Fibroblast of skin of right quadriceps (primary cell): ENCODE measurements at places on chromosomes 12 and 14.

GRCh38 chr12:68919581-68920239, 13.3 kb downstream of the CPM start:
- no peak for DNase-seq

DNA sequence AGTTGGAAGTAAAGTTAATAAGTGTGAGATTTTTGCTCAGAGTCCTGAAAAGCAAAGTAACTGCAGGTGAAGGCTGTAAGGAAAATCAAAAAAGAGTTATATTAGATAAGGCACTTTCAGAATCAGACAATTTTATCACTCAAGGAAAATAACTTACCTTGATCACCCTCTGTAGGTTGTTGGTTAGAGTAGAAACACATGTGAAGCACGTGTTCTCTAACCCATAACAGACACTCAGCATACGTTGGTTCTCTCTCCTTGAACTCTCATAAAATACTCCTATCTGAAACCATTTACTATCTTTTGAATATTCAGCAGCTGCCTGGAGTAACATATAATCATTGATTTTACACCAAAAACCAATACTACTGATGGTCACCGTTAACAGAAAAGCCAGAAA, 335.5 kb downstream of the KCNH5 start:
- DNase-seq = no peak

DNA sequence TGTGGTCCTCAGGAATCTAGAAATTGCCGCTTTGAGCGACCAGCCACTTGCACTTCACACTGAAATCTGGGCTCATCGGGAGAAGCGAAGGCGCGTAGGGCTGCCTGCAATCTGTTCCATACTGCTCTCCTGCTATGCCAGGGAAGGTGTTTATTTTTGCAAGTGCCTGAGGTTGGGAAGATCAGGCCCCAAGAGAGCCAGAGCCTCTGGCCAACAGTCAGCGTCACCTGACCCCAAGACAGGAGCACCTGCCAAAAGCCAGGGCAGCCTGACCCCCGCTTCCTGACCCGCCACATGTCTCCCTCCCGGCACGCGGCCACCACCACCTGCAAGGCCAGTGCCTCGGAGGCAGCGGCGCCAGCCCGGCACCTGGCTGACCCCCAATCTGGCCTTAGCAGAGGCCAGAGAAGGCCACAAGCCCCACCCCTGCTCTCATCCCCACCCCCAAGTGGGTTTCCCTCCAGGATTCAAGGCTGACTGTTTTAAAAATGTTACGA, 94.4 kb downstream of the CHGA start:
- no peak for DNase-seq

GRCh38 chr12:59890896-59891579, 295.2 kb downstream of the SLC16A7 start:
- peak; percentile 25 for DNase-seq

- no peak for DNase-seq
Measured at GRCh38 chr12:94705676-94706075, 55.3 kb upstream of the TMCC3 start.

- DNase-seq = no peak
Measured at GRCh38 chr14:83614956-83615355, 1915.0 kb upstream of the FLRT2 start.

DNA sequence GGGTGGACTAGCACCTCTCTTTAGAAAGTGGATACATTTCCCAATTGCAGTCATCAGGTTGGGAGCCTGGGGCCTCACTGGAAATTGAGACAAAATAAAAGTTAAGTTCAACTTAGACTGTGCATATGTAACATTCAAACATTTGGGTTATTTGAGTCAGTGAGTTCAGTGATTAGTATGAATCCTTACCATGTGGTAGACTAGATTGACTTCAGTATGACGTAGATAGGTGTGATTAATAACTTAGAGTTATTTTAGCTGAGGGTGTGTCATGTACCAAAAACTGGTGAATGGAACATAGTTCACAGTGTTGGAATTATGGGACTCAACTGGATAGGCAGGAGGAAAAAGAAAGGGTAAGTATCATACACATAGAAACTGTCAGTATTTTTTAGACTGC, 8.0 kb upstream of the SSTR1 start:
- DNase-seq = peak; percentile 64

- no peak for DNase-seq
Measured at GRCh38 chr12:122283680-122284079, 17.4 kb upstream of the VPS33A start.

GRCh38 chr12:113333877-113334785, 778 bp downstream of the SLC8B1 start:
- DNase-seq = no peak
